T-helper 9 cell (primary cell): ENCODE measurements at places on chromosomes 4 and X.

GRCh38 chrX:133627673-133628072 is 212.4 kb upstream of the GPC4 start:
- no peak for DNase-seq

DNA sequence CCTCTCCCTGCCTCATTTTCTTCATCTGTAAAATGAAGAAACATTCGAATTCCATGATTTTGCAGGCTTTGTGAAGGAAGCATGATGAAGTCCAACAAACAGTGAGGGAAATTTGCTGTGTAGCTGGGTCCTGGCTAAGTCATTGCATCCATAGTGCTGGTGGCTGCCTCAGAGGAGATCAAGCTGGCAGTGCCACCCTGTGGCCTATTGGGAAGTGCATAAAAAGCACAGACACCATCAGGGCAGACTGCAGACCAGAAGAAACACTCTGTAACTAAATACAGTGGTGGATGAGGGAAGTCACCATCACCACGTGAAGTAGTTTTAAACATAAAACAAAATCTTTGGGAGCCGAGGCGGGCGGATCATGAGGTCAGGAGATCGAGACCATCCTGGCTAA is 40.7 kb upstream of the DDX3X start:
- no peak for DNase-seq

DNA sequence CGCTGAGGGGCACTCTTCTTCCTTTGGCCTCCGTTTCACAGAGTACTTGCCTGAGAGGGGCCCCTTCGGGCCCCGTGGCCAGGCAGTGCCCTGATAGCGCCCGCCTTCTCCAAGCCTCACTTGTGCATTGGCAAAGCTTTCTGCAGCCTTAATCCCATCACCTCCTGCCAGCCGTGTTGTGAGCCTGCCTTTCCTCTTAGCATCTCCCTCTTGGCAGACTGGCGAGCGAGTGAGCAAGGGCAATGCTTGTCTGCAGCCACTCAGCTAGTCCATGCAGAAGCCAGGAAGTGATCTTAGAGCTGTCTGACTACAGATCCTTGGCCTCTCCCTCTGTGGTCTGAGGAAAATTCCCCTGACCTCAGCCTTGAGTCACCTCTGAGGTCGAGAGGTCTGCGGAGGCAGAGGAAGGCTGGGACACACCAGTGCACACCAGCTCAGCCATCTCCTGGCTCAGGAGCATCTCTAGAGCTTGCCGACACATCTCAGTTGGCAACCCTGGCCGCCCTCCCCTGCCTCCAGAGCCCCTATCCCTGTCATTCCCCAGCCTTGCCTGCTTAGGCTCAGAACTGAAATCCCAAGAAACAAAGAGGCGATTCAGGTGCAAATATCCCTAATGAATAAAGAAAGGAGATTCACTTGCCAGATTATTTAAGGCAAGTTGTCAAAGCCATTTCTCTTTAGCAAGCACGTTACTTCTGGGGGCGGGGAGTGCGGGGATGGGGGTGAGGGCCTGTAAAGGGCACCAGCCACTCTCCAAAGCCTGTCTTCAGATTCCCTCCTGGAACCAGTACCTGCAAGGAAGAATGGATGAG is 143.5 kb upstream of the MAMLD1 start:
- DNase-seq, result no peak

DNA sequence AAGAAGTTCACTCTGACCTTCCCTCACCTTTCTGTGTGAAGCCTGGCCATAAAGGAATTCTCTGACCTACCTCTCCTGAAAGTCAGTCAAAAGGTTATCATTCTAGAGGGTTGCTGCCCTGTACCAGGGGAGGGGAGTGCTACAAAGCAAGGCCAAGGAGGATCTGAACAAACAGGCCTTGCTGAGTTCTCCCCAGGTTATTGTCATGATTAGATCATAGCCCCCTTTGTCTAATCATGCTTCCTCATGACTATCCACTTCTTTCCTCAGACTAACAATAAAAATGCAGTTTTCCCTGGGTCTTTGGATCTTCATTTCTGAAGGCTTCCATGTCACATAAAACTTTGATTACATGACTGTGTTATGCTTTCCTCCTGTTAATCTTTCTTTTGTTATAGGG is 472.0 kb downstream of the IQCM start:
- no peak for DNase-seq

DNA sequence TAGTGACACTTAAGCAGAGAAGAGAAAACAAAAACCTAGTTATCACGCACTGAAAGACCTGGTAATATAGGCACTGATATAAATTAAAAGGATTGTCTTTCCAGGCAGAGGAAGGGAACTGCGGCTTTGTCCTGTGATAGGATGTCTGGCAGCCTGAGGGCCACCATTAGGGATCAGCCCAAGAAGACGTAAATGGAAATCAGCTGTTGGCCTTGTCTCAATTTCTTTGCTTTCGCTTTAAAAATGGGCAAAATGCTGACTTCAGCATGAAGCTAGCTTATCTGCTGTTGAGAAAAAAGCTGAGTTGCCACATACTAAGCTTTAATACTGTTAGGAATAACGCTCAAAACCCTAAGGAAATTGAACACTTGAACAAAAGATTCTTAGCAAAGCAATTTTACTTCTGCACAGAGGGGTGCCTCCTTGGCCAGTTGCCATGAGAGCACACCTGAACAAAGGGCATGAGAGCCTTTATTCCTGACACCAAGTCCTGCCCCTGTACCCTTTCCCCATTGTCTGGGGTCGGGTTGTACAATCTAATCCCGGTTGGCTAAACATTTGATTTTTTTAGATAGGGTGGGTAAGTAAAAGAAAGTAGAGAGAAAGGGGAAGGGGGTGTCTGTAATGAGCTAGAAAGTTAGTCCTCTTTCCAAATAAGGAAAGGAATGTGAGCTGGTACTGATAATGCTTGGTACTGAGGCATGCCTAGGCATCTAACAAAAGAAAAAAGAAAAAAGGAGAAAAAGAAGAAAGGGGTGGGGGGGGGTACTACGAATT is 85.1 kb upstream of the UCP1 start:
- DNase-seq, result no peak

DNA sequence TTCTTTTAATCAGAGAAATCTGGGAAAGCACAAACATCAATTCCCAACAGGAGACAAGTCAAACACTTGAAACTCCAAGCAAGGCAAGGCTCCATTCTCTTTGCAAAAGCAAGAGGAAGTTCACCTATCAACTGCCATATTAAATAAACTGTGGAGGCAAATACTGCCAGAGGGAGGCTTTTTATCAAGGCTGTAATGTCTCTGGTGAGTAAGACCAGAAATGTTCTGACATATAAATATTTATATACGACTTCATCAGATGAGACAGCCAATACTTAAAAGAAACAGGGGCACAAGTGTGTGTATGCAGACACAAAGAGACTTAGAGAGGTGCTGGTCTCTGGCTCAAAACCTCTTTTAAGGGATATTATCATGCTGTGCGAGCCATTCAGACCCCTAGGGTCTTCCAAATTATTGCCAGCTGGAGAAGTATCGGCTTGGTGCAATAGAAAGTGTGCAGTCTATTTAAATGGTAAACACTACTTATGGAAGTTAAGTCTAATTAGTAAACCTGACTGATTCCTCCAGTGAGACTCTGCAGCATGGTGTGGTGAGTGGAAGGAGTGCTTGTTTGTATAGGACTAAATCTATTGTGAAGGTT is 24.4 kb downstream of the DCX start:
- no peak for DNase-seq

DNA sequence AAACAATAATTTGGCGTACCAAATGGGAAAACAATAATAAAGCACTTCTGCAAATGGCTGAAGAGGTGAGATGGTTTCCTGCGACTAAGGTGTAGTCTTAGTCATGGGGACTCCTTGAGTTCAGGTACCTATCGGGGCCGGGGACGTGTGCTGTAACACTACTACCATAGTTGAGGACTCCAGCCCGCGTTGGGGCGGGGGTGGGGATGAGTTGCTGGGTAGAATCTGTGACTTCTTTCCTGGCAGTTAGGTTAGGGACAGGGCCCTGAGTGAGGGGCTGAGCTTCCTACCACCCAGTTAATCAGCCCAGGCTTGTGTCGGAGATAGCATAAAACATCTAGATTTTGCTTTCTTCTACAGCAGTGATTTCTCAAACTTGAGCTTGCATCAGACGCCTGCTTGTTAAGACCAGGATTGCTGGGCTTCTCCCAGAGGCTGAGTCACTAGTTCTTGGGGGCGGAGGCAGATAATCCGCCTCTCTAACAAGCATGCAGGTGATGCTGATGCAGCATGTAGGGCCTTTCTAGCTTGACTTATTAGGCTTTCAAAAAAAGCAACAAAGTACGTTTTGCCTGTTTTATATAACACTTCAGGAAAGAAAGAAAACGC is 30.2 kb downstream of the RBBP7 start:
- no peak for DNase-seq

DNA sequence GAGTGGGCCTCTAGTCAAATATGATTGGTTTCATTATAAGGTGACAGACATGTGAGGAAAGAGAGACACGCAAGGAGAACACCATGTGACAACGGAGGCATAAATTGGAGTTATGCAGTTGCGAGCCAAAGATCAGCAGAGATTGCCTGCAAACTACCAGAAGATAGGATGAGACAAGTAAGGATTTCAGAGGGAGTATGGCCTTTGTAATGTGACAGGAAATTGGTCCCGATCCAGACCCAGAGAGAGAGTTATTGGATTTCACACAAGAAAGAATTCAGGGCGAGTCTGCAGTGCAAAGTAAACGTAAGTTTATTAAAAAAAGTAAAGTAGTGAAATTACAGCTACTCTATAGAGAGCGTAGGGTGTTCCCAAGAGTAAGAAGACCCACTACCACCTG is 35.7 kb upstream of the NDST4 start:
- DNase-seq, result no peak

GRCh38 chr4:100635899-100636298 is 118.1 kb upstream of the EMCN start:
- no peak for DNase-seq

- no peak for DNase-seq
Observed at GRCh38 chr4:34289489-34289888, 1954.8 kb downstream of the ARAP2 start.

GRCh38 chr4:159743971-159744370 is 641.1 kb downstream of the RAPGEF2 start:
- DNase-seq, result no peak

GRCh38 chrX:43898406-43899035 is 16.3 kb upstream of the MAOB start:
- no peak for DNase-seq

DNA sequence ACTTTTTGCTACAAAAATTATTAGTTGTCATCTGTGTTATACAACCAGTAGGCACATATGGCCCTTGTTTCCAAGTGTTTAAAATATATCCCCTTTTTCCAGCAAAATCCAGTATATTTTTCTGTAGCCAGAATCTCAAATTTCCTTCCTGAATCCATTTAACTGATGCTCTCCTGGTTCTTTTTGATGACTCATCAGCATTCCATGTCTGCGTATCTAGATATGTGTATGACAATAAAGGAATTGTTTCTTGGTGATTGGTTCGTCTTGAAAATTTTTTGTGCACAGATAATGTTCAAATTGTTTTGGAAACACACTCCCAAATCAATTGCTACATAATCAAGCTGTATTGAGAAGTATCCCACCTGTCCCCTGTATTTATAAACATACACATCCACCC is 98.3 kb downstream of the ITM2A start:
- no peak for DNase-seq

GRCh38 chr4:163558539-163559044 is 64.1 kb downstream of the TMA16 start:
- DNase-seq, result no peak

GRCh38 chrX:97234471-97235081 is 350.9 kb downstream of the RPA4 start:
- no peak for DNase-seq

DNA sequence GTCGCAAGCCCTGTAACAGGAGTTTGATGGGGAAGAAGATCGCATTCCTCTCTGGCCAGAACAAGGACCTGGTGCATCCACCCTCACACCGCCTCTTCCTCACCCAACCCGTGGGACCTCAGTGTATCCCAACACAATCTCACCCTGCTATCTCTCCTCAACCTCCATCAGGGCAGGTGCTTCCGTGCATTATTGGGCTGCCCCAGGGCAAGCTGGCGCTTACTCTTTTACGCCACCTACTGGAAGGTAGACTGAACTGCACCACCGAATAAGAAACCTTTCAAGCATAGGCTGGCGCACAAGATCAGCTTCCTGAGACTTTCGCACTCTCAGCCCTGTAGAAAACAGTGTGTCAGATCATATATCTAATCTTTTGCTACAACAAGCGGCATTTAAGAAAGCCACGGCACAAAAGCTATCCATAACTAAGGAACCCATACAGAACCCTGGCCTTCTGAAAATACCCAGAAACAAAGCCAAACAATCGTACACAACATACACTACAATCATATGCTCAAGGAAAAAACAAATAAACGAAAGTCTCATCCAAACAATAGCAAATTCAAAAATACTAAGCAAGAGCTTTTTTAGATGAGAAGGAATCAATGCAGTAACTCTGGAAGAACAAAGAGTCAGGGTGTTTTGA is 209.3 kb downstream of the UGT8 start:
- peak; percentile 3 for DNase-seq

DNA sequence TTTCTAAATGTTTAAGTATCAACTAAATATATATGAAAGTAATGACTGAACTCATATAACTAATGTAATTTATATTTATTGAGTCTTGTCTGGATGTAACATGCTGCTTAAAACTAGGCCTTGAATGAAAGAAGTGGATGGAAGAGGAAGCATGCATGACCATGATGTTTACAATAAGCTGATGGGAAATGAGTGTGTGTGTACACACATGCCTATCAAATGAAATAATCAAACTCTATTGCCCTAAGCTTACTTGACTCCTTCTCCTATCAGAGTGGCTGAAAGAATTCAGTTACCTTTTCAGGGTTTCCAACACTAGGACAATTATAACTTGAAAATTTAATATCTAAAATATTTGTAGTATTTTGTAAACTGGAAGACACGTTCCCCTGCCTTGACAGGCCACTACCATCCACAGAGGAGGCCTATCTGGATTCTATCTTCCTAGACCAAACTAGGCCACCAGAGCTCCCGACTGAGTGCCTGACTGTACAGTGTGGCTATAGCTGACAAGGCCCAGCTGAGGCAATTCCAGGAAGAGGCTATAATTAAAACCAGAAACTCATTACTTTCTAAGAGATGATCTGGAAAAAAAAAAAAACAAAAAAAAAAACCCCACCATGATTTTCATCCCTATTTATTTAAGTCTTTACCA is 7.6 kb downstream of the ARSJ start:
- no peak for DNase-seq

DNA sequence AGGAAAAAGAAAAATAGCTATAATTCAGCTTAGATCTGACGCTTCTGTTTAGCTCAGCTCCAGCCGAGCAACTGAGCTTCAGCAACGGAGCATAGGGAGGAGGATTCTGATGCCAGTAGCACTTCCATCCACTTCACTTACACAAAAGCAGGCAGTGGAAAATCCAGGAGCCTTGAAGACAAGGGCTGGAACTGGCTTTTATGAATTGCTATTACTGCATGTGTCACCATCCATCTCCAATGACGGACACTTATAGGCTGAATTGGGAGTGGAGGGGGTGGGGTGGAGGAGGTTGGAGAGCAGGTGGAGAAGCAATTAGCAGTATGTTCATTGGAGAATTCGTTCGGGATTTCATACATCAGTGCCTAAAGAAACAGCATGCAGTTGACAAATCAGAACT is 15.6 kb downstream of the ENOX2 start:
- DNase-seq, result no peak

- DNase-seq, result no peak
Observed at GRCh38 chrX:104435249-104435648, 130.8 kb upstream of the IL1RAPL2 start.

GRCh38 chr4:181969151-181969550 is 274.1 kb upstream of the TENM3 start:
- no peak for DNase-seq
